ENCODE measurements at places on chromosomes 4 and X. TPM values are rescaled to one million over a fixed set of nuclear protein-coding genes. Genes with fewer than 3 reads are reported as not detected.

- peaks cover 23% of the 10 kb centered on the region for H3K27me3 ChIP-seq
- DNase-seq, result no peak
- H3K4me3 ChIP-seq, result no peak overlapping the region
- H3K4me1 ChIP-seq, result no peaks in the 10 kb centered on the region
- no peaks in the 10 kb centered on the region for H3K36me3 ChIP-seq
- H3K27ac ChIP-seq, result no peak overlapping the region
Measured at GRCh38 chrX:54413753-54414152, 26.5 kb upstream of the TSR2 start.

Gene SPANXA2
- total RNA-seq, result not detected

- H3K36me3 ChIP-seq, result no peaks in the 10 kb centered on the region
- peaks cover 5% of the 10 kb centered on the region for H3K27me3 ChIP-seq
- H3K27ac ChIP-seq, result no peak overlapping the region
- H3K4me3 ChIP-seq, result no peak overlapping the region
- no peaks in the 10 kb centered on the region for H3K4me1 ChIP-seq
Measured at GRCh38 chr4:51930557-51930956, 87.6 kb downstream of the DCUN1D4 start.

- DNase-seq, result no peak
- H3K4me1 ChIP-seq, result peaks cover 28% of the 10 kb centered on the region
- H3K36me3 ChIP-seq, result peaks cover 5% of the 10 kb centered on the region
- no peak overlapping the region for H3K4me3 ChIP-seq
Measured at GRCh38 chrX:9518051-9518450, 53.2 kb downstream of the TBL1X start.

Gene SLC4A4
- 0.46 TPM for total RNA-seq

Gene PAGE5
- not detected for total RNA-seq

Gene SPATA18
- total RNA-seq, result not detected

Measured in activated T-cell treated with anti-CD3 and anti-CD28 coated beads, Interleukin-2, amount 50 U/mL, for 72 hours (primary cell).